ENCODE measurements at places on chromosomes 16 and 17.

- no peak for DNase-seq
Measured at GRCh38 chr16:80309178-80309577, 231.6 kb upstream of the DYNLRB2 start.

GRCh38 chr17:71460943-71461342, 659.9 kb upstream of the SOX9 start:
- DNase-seq = no peak

- DNase-seq = no peak
Measured at GRCh38 chr16:55248494-55248893, 75.5 kb upstream of the IRX6 start.

DNA sequence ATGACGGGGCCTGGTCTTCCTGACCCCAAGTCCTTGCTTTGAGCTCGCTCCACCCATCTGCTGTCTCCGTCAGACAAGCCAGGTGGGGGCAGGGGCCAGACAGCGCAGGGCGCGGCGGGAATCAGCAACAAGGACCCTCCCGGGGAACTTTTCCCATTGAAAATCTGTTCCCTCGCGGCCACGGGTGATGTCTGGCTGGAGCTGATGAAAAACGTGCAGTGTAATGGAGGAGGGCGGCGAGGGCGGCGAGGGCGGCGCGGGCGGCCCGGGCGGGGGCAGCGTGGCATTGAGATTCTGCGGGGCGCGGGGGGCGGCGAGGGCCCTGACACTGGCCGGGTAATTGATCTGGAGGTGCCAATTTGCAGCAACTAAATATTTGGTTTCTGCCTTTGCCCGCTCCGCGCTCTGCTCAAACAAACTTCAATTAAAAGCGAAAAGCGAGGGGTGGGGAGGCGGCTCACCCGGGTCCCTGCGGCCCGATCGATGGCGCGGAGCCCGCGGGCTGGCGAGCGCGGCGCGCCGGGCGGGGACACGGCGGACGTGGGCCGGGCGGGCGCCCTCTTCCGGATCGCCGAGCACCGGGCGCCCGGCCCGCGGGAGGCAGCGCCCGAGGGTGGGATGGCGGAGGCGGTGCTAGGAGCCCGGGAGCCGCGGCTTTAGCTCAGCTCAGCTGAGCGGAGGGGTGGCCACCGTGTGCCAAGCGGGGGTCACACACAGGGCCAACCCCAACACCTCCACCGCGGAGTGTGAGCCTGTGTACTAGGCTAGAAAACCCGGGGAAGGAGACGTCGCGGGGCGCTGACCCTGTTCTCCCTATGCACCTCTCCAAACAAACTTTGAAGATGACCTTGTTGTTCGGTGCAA, 32.4 kb downstream of the DCAKD start:
- peak; percentile 45 for DNase-seq

DNA sequence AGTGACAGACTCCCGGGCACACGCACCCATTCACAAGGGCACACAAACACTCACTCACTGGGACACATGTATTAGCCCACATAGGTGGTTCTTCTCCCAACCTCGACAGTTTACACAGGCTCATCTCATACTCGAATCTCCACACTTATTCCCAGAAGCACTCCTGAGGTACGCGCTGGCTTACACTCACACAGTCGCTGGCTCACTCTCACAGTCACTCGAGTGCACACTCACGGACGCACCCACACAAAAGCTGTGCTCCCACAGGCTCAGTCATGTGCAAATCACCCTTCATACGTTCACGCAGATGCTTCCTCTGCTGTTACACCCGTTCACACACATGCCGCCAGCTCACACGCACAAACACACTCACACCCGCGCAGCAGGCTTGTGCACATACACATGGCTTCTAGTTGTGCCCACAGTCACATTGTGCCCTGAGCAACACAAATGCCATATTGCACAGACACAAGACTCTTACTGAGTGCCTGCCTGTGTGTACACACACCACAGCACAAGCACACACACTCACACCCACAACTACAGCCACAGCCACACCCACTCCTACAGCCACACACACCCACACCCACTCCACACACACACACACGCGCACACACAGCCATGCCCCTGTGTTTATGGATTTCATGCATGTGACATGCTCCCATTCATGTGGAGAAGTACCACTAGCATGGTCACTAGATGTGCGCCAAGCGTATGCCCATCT, 8.4 kb upstream of the PRR29 start:
- no peak for DNase-seq

DNA sequence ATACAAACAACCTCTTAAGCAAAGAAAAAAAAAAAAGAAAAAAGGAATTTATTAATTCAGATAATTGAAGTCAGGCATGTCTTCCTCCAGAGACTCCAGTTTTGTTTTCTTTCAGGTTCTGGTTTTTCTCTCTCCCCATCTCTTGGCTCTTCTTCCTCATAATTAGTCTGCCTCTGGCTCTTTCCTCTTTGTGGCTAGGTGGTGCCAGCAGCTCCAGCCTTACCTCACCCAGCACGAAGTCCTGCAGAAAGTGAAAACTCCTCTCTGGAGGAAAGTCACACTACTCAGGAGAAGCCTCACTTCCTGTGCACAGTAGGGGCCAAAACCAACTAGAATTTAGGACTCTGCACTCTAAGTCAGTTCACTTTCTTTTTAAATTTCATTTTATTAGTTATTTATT, 10.3 kb upstream of the NFAT5 start:
- DNase-seq = no peak

- no peak for DNase-seq
Measured at GRCh38 chr17:67487506-67487905, 110.4 kb downstream of the PITPNC1 start.

GRCh38 chr16:81971853-81972252, 39.4 kb downstream of the SDR42E1 start:
- no peak for DNase-seq

DNA sequence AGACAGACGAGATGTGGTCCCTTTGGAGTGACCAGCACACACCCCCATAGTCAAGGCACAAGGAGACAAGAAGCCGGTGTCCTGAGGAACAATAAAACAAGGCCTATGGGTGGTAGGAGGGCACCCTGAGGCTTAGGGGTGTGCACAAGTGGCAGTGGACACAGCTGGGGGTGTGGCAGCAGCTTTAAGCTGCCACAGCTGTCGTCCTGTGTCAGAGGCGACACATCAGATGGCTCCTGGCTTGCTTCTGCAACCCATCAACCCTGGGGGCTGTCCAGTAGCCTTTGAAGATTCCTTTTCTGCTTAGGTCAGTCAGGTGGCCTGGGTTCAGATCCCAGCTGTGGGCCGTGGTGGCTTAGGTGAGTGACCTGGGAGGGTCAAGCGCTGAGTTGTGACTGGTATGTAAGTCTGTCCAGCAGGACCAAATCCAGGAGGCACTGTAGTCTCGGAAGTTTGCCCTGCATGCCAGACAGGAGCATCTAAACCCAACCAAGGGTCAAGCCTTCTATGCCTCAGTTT, 15.8 kb downstream of the DRC3 start:
- no peak for DNase-seq

DNA sequence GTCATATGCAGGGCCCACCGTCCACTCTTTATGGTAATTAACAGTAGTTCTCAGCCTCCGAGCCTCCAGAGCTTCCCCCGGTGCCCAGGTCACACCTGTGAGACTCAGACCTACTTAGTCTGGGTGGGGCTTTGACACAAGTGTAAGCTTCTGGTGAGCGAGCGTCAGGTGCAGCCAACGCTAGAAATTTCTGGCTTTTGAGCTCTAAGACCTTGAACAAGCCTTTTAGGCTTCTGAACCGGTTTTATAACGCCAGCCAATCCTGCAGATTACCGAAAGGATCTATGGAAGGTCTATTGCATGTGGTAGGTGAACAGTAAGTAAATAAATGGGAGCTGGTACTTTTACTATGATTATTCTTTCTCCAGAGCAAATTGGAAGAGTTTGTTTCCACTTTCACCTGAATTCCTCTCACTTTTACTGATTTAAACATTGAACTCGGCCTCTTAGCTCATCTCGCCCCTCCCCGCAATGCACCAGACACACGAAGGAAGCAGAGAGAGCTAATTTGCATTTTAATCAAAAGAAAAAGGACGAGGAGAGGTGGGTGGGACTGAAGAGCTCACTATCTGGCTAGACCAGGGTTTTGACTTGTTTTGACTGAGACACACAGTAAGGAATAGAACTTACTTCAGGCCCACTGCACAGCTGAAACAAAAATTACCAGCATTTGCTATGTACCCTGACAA, 47.1 kb downstream of the ABAT start:
- peak; percentile 5 for DNase-seq

DNA sequence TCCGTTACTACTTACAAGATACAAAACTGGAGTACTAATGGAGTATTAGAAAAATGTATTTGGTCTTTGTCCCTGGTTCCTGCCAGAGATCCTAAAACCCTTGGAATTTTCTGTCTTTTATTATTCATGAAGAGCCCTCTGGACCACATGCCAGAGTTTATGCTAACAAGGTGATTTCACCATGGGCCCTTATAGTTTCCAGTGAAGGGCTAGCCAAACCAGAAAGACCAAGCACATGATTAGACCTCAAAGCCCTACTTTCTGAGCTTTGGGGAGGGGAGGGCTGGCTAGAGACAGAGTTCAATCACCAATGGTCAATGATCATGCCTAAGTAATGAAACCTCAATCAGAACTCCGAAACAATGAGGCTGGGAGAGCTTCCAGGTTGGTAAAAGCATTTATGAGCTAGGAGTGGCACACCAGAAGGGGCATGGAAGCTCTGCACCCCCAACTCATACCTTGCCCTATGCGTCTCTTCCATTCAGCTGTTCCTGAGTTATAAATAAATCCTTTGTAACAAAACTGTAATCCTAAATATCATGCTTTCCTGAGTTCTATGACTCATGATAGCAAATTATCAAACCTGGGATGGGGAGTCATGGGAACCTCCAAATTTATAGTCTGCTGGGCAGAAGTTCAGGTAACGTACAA, 10.4 kb downstream of the DCUN1D3 start:
- DNase-seq = no peak

- no peak for DNase-seq
Measured at GRCh38 chr16:17368446-17368845, 102.3 kb downstream of the XYLT1 start.

DNA sequence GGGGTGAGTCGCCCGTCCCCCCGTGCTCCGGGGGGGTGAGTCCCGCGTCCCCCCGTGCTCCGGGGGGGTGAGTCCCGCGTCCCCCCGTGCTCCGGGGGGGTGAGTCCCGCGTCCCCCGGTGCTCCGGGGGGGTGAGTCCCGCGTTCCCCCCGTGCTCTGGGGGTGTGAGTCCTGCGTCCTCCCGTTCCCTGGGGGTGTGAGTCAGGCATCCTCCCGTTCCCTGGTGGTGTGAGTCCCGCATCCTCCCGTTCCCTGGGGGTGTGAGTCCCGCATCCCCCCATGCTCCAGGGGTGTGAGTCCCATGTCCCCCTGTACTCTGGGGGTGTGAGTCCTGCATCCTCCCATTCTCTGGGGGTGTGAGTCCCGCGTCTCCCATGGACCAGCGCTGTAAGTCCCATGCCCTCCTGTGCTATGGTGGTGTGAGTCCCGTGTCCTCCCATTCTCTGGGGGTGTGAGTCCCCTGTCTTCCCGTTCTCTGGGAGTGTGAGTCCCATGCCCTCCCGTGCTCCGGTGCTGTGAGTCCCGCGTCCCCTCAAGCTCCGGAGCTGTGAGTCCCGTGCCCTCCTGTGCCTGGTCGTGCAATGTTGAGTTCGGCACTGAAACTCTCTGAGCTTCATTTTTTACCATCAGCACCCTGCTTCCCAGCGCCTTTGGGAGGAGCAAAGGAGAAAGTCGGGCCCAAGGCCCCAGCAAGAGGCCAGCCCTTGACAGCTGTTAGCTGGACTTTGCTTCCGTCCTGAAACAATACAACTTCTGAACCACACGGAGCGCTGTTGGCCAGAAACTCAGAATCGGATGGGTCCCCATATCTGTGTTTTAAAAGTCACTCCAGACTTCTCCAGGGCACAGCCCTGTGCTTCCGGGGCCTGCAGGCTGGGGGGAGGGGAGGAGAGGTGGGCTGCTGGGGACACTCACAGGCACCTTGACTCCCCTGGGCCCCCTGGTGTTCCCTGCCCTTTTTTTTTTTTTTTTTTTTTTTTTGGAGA, 11.5 kb upstream of the ZC3H18 start:
- peak; percentile 20 for DNase-seq

GRCh38 chr16:61324044-61324443, 712.2 kb downstream of the CDH8 start:
- no peak for DNase-seq

DNA sequence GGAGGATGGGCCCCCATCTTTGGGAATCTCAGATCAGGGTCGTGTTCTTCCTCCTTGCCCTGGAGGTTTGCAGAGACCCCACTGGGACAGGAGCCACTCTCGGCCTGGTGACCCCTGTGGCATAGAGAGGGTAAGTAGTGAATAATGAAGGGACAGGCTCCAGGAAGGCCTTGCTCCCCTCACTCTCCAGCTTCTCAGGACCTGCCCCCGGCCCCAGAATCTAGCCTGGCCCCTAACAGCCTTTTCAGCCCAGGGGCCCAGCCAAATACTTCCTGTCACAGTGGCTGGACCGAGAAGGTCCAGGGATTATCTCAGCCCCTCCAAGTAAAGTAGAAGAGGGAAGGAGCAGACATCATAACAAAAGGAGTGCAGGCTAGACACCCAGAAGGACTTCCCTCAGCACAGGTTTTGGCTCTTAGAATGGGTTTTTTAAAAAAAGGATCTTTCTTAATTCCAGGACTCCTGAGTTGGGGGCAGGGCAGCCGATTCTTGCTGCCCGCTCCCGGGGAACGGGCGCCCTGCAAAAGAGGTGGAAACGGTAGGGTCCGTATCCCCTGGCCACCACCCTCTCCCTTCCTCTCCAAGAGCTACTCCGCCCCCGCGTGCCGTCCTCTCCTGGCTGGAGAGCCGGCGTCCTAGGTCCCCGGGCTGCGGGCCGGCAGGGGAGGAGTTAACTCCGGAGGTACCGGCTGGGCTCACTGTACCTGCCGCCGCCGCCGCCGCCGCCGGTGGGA, 559 bp upstream of the NXPH3 start:
- no peak for DNase-seq

DNA sequence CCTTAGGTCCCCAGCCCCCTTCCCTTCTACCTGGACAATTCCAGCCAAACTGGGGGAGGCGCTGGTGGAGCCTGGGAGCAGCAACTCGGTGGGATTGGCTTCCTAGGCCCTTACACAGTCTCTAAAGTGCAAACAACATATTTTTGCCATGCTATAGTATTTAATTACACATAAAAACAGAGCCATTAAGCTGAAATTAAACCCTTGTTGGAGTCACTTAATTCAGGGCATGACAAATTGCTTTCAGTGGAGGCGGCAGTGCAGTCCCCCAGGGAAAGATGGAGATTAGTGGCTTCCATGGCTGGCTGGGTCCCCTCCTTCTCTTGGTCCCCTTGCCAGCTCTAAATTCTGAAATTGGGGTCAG, 17.3 kb downstream of the IGFBP4 start:
- DNase-seq = no peak

- no peak for DNase-seq
Measured at GRCh38 chr16:7167626-7168025, 165.0 kb upstream of the RBFOX1 start.

DNA sequence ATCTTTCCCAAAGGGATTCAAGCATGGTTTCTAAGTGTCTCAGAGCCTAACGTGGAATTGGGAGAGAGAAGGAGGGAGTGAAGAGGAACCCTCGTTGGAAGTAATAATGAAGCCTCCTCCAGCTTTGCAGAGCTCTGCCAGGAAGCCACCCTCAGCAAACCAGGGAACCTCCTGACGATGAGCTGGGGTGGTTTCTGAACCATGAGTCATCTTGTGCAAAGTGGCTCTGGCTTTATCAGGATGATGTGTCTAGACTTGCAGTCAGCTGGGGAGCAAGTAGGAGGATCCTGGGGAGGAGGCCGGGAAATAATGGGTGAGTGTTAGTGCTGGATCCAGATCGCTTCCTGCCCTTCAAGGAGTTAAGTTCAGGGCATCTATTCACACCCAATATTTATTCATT, 191.7 kb upstream of the RBFOX1 start:
- DNase-seq = no peak

Measured in hematopoietic multipotent progenitor cell treated with erythropoietin and hydrocortisone succinate and interleukin-3 and kit ligand, for 15 days (in vitro differentiated cells).